ENCODE measurements at places on chromosomes 6 and 20.

- no peak for DNase-seq
Measured at GRCh38 chr6:21281366-21281765, 312.2 kb upstream of the SOX4 start.

GRCh38 chr6:150043501-150044412 is 18.4 kb upstream of the RAET1L start:
- DNase-seq, result no peak

- no peak for DNase-seq
Measured at GRCh38 chr6:117512056-117512828, 29.8 kb downstream of the DCBLD1 start.

DNA sequence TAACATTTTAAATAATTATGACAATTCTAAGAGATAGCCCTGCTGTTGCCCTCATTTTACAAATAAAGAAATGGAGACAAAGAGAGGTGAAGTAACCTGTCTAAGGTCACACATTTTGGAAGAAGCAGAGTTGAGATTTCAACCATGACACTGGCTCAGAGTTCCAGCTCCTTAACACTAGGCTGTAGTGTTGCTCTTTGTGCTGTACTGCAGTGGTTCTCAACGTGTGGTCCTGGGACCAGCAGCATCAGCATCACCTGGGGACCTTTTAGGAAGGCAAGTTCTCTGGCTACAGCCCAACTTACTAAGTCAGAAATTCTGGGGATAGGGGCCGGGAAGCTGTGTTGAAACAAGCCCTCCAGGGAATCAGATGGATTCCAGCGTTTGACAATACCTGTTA is 62.4 kb upstream of the FERMT1 start:
- no peak for DNase-seq

GRCh38 chr20:19688031-19688806 is 69.8 kb upstream of the RIN2 start:
- peak; percentile 95 for DNase-seq

Data from AG10803 (cell line).